Neural crest cell (in vitro differentiated cells): ENCODE measurements at places on chromosomes 3 and 15.

DNA sequence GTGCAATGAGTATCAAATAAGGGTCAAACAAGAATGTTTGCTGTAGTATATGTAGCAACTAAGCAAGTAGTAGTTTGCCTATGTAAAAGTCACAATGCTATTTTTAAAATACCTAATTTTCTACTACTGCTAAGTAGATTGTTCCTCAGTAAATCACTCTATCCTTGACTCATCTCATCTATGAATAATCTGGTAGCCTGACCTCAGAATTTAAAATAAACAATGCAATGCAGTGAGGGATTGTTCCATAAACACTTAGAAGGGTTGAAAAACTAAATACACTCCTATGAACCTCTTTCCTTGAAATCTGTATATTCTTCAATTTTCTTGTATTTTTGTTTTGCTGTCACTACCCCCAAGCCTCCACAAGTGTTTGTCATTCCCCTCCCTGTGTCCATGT lies 253.3 kb downstream of the TBC1D5 start:
- DNase-seq = no peak

- DNase-seq = no peak
Observed at GRCh38 chr3:154193000-154193615, 71.9 kb downstream of the ARHGEF26 start.

GRCh38 chr15:75042730-75043508 lies 19.5 kb downstream of the PPCDC start:
- peak; percentile 25 for DNase-seq

DNA sequence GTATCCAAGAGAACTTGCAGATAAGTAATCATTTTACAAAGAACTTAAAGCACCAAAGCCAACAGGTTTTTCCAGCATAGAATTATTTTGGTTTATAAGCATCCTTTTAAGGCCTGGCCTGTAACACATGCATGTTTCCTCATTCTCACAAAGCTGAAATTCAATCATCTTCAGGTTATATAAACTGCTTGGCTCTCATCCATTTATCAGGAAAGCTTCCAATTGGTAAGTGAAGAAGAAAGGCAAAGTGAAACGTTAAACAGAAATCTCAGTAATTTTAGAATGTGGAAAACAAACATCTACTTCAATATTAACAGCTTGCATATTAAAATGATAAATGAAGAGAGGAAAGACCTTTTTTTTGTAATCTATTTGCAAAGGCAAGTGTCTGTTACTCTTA lies 1.6 kb downstream of the SERP1 start:
- no peak for DNase-seq

GRCh38 chr15:96348112-96349027 lies 17.9 kb downstream of the NR2F2 start:
- DNase-seq = no peak

- no peak for DNase-seq
Observed at GRCh38 chr3:134879990-134880389, 84.9 kb downstream of the EPHB1 start.
